ENCODE measurements at places on chromosomes 4 and X.
A peak's percentile ranks its signal among the peaks of the same experiment; 100 is the strongest.

- peak; percentile 63 for DNase-seq
These were observed 628 bp downstream of the MXD4 start for GRCh38 chr4:2261110-2261852.

- no peak for DNase-seq
These were observed 201.9 kb downstream of the ADGRA3 start for GRCh38 chr4:22313976-22314375.

DNA sequence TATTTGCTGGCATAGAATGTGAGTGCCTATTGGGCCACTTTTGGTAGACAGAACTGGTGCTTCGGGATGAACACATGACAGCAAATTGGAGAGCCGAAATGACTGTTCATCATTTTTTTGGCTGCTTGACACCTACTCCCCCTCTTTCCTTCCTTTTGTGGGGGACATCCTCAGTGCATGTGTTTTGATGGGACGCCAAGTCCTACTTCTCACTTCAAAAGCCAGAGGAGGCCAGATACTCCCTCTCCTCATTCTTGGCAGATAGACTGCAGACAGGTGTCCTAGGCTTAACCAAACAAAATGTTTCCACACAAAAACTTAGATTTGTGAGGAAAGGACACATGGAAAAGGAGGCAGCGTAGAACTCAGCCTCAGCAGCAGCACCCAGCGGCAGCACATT is 62.4 kb downstream of the DCHS2 start:
- DNase-seq = no peak

- DNase-seq = no peak
These were observed 50.8 kb upstream of the RAP2C start for GRCh38 chrX:132270021-132270420.

- no peak for DNase-seq
These were observed 127.8 kb downstream of the TET2 start for GRCh38 chr4:105274504-105274903.

- DNase-seq = no peak
These were observed 64.6 kb downstream of the SYNPO2 start for GRCh38 chr4:118953276-118953675.

DNA sequence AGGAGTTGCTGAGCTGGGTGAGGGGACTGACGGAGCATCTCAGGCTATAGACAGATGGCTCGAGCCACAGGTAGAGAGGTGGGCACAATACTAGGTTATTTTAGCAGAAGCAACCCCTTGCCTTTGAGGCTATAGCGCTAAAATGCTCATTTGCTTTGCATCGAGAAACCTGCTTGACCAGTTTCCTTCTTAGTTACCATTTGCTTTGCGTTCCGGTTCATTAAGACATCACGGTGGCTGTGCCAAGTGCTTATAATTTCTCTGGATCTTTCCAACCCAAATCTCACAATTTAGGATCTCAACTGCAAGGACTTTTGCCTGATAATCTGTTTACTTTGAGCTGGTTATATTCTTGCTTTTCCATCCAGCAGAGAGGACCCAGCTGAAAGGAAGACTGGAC is 40.8 kb downstream of the DLG3 start:
- no peak for DNase-seq

DNA sequence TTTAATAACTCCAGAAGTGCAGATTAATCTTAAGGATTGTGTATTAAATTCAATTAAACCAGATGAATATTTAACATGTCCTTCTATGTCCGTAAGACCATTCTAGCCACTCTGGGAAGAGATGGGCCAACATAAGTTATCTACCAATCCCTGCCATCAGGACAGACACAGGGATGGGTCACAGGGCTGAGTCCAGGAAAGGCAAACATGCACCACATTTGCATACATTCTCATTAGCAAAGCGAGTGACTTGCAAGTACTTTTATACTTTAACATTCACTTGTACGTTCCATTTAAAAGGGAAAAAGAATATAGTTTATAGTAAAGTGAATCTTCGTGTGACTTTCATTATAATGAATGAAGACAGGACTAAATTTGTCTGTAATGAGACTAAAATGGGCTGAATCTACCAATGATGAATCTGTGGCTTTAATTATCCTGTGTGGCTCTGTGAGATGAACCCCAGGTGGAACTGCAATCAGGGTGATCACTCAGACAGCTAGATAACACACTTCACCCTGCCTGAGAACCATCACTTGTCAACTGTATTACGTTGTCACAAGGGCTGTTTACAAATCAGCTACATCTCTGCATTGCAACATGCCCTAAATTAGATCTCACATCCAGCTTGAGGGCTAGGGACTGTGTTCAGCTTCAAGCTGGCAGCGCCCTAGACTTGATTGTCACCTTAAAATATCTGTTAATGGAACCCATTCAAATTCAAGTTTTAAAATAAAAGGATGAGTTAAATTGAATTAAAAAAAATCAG is 77.2 kb downstream of the SH3KBP1 start:
- DNase-seq = no peak

GRCh38 chr4:5626913-5627312 is 81.4 kb downstream of the EVC2 start:
- DNase-seq = no peak

DNA sequence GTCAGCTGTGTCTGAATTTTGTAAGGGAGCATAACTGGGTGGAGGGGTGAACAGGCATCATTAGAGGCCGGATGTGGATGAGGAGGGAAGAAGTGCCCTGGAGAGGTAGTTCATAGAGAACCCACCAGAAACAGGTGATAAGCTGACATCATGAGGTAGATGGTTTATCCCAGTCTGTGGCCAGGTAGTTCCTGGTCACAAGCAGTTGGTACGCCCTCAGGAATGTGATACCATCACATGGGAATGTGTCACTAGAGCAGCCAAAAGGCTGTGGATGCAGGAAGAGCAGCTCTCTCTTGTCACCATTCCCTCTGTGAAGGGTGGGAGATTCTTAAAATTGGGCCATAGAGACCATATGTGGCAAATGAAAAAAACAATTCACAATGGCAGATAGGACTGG is 21.9 kb downstream of the MSN start:
- no peak for DNase-seq

- no peak for DNase-seq
These were observed 689.0 kb downstream of the GRID2 start for GRCh38 chr4:92992758-92993157.

GRCh38 chrX:122279746-122280145 is 904.3 kb upstream of the GRIA3 start:
- no peak for DNase-seq

GRCh38 chrX:72299891-72300630 is 5.7 kb downstream of the CITED1 start:
- no peak for DNase-seq

- no peak for DNase-seq
These were observed 59.8 kb downstream of the ANOS1 start for GRCh38 chrX:8672176-8672575.
